ENCODE measurements at places on chromosomes 12 and 14.

DNA sequence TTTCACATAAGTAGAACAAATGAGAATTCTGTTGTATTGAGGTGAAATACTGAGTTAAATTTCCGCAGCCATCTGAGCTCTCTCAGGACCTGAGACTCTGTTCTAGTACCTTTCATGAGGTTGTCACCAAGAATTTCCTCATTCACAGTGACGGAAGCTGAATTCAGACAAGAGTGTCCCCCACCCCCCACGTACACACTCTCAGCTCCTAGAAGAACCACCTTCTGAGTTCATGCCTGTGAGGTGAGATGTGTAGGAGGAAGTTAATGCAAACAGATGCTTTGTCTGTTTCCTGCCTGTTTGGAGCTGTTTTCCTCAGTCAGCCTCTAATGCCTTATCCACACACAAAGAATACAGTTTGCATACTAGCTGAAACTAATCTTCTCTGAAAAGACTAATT is 18.2 kb downstream of the BICDL1 start:
- DNase-seq: no peak

DNA sequence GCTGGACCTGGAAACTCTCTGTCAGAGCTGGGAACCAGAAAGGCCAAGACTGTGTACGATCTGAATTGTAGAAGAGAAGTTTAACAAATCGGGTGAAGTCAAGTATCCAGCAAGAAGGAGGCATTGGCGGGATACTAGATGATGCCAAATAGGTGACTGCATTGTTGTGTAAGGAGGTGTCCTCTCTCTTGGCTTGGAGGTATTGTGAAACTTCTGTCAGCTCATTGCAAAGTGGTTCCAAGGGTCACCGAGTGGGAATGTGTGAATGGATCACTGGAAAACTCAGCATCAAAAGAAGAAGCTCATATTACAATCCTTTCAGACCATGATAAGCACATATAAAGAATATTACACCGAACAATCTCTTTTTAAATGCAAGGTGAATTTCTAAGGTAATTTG is 11.7 kb downstream of the NAV3 start:
- no peak for DNase-seq

GRCh38 chr14:30283822-30284446 is 275.0 kb upstream of the G2E3 start:
- peak; percentile 42 for DNase-seq

DNA sequence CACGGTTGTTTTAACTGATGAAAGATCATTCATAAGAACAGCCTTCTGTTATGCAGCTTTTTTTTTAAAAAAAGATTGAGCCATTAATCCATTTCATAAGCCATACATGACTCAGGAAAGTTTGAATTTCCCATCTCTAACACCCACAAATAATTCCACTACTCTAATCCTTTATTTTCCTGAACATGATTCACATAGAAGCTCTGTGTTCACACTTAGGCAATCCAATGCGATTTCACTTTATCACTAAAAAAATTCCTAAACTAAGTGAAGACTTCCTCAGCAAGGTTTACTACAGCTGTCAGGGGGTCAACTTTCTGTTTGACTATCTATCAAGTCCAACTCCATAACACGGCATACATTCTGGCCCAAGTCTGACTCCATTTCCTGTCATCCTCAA is 25.9 kb downstream of the PKP2 start:
- DNase-seq: no peak

DNA sequence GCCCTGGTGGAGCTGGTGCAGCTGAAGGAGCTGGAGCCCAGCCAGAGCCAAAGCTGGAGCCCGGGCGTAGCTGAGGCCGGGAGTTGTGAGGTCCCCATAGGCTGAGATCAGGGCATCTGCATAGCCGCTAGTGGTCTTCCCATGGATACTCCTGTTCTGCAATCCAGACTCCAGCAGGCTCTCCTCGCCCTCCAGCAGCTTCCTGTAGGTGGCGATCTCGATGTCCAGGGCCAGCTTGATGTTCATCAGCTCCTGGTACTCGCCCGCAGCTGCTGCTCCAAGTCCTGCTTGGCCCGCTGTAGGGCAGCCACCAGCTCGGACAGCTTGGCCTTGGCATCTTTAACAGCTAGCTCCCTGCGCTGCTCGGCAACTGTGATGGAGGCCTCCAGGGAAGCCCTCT is 966.1 kb downstream of the FSCB start:
- DNase-seq: no peak

GRCh38 chr12:5691943-5692342 is 253.1 kb downstream of the ANO2 start:
- no peak for DNase-seq

DNA sequence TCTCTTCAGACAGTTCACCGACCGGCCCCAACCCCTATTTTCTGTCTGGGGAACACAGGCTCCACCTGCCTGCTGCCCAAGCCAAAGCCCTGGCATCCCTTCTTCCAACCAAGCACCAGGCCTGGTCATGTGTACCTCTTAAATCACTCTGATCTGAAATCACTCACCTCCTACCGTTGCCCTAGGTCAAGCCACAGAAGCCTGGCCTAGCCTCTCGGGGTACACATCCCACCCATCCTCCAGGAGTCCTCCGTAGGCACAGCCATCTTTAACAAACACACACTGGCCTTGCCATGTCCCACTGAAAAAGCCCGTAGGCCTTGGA is 81.8 kb downstream of the IRF2BPL start:
- DNase-seq: no peak

DNA sequence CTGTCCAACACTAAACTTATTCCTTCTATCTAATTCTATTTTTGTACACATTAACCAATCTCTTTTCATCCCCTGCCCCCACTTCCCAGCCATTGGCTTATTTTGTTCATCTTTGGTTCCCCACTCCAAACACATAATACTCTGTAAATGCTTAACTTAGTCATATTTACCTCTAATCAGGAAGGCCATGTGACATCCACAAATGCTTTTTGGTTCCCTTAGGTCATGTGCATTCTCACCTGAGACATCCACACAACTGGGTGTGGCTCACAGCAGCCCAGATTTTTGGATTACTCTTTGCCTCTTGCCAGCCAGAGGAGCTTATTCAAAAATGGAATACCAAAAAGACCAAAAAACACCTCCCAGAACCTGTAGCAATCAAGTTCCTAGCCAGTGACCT is 28.4 kb downstream of the ARL1 start:
- DNase-seq: no peak

GRCh38 chr14:99300190-99300589 is 28.2 kb upstream of the BCL11B start:
- no peak for DNase-seq

- DNase-seq: no peak
Measured at GRCh38 chr12:6567112-6567670, 900 bp downstream of the NOP2 start.

DNA sequence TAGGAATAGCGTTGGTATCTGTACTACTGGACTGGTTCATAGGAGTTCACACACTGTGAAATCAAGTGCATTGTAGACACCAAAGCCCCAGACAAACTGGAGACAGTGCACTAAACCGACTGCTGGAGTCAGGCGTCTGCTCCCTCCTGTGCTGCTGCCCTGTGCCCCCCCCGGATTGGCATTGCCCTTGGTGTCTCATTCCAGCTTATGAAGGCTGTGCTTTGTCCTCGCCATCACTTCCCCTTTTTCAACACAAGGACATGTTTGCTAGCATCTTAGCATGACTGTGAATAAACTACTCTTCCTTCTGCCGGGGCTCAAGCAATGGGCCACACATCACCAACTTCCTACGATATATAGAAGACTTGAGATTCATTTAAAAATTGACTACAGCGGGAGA is 84.0 kb downstream of the TMCC3 start:
- DNase-seq: no peak

DNA sequence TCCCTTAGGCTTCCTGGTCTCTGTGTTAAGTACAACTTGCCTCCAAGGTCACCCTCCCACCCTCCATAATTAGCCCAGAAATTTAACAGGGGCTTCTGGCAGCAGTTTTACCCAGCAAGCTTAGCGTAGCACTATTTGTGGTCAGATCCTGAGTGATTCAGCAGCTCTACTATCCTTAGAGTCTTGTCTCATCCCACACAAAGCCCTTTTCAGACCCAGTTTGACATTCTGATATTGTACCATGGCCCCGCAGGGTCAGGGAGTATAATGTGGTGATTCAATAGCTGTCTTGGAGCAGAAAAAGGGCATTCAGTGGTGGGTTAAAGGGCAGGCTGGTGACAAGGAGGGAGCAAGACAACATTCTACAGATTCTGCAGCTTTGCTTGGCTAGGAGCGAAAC is 153.8 kb upstream of the DDHD1 start:
- DNase-seq: no peak

GRCh38 chr12:215116-215515 is 1.2 kb upstream of the SLC6A12 start:
- DNase-seq: no peak

- DNase-seq: no peak
Measured at GRCh38 chr12:120801146-120801545, 75.5 kb downstream of the ACADS start.

- no peak for DNase-seq
Measured at GRCh38 chr12:21456291-21456780, 18.9 kb downstream of the PYROXD1 start.

- no peak for DNase-seq
Measured at GRCh38 chr14:46686652-46687051, 35.1 kb upstream of the RPL10L start.

DNA sequence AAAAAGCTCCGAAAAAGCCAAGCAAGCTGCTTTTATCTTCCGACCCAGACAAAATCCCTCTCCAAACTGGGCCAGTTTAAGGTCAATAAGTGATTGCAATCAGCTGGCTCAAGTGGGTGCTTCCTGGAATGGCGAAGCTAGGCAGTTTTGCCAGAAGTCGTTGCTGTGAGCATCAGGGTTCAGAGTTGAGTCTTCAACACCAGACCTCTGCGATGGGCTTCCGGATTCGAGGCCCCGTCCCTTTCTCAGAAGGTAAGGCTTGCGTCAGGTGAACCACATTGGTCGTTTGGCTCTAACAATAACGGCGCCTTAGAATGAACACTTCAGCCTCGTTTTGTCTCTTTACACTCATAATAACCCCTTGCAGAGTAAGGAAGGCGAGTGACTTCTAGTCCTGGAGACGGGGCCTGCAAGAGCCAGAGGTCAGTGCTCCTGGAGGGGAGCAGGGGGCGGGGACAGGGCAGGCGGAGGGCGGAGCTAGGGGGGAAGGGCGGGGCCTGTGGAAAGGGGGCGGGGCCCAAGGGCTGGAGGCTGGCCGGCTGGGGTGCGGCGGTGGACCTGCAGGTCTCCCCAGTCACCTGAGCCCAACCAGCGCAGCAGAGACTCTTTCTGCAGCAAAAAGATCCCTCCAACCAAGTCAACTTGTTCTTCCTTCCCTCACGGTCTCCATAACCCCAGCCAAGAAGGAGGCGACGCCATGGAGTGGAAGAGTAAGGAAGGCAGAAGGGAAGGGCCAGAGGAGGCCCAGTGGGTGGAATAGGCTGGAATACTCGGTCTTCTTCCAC is 34.0 kb upstream of the NFYB start:
- no peak for DNase-seq

GRCh38 chr12:84408936-84409335 is 503.7 kb downstream of the SLC6A15 start:
- no peak for DNase-seq

GRCh38 chr12:132462788-132463187 is 27.2 kb upstream of the FBRSL1 start:
- DNase-seq: no peak

DNA sequence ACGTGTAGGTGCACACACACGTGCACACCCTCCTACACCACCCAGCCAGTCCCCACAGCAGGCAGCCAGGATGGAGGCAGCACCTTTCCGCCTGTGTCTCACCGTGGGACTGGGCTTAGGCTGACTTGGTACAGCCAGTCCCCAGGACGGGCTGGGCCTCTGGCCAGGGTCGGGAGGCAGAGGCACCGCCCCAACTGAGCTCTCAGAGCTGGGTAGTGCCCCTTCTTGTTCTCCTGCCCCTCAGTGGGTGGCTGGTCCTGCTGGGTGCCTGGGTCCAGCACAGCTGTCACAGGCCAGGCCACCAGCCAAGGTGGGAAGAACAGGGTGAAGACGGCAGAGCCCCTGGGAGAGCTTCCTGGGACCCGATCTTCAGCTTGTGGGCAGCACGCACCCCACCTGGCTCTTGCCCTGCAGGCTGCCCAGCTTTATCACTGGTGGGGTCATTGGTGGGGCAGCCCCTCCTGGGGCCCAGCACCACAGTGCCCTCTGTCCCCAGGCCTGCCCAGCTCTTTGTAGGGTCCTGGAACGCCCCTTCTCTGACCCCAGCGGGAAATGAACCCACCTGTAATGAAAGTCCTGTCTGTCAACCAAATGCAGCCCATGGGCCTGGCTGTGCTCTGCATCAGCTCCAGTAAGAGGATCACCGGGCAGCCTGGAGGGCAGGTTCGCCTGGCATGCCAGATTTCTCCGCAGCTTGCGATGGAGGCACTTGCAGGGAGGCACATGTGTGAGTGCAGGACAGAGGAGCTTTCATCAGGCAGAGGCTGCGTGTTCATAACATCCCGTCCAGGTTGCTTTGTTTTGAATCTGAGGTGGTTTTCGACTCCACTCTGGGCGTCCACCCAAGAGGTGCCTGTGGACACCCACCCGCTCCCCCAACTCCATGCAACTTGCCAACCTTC is 14.7 kb downstream of the CDCA4 start:
- DNase-seq: no peak

DNA sequence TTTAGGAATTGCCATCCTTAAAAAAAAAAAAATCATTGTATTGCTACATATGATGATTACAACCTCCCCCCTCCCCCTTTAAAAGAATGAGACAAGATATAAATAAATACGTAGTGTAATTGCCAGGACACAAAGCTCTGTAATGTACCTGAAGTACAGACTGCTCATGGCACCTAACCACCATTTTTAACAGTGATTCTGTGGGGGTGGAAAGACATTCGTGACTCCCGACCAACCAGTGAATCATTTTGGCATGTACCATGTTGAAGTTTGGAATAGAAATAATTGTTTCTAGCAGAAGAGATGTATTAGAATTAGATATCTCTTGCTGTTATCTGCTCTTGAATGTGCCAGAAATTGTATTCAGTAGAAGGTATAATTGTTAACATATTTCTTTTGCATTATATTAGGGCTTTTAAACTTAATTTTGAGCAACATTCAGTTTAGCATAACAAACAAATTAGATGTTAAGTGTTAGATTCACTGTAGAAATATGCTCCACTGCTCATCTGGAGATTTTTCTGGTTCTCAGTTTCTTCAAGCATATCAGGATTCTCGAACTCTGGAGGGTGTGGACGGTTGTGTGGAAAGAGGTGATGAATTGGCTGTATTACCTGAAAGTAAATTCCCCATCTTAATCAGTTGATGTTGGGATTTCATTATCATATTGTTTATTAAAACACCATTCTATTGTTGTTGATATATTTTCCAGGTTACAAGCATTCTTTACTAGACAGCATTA is 31.1 kb downstream of the FRS2 start:
- DNase-seq: no peak

GRCh38 chr12:93041416-93041815 is 112.3 kb upstream of the EEA1 start:
- DNase-seq: no peak

DNA sequence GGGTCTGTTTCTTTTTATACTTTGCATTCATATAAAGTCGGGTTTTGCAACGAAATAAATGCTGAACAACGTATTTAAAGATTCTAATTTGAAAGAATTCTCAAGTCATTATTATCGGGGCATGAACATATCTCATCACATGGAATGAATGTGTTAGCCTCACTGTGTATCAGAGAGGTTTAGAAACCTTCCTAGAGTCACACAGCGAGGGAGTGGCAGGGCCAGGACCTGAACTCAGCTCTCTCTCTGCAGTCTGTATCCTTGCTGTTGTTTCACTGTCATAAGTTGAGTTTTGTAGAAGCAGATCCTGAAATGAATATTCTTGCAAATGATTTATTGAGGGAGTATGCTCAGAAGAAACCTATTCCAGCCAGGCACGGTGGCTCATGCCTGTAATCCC is 209.2 kb upstream of the NOS1 start:
- DNase-seq: no peak

Data from fibroblast of gingiva (primary cell).